ENCODE measurements at places on chromosomes 13 and 19. TPM values are rescaled to one million over a fixed set of nuclear protein-coding genes. Genes with fewer than 3 reads are reported as not detected.

Gene FFAR2
- total RNA-seq = 2.6 TPM

DNA sequence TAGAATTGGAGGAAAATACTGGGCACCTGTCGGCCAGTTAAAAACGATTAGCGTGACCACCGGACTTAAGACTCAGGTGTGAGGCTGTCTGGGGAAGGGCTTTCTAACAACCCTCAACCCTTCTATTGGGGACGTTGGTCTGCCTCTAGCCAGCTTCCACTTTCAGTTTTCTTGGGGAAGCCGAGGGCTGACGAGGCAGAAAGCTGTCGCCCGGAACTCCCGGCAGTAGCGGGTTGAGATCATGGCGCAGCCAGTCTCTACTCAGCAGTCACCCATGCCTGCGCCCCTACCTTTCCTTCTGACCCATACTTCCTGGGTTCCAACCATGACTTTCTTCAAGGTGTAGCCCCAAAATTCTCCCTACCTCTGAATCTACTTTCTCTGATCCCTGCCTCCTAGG is 1424.1 kb downstream of the SLITRK1 start:
- no peaks in the 10 kb centered on the region for H3K4me1 ChIP-seq
- no peak overlapping the region for H3K27ac ChIP-seq
- no peaks in the 10 kb centered on the region for H3K36me3 ChIP-seq

DNA sequence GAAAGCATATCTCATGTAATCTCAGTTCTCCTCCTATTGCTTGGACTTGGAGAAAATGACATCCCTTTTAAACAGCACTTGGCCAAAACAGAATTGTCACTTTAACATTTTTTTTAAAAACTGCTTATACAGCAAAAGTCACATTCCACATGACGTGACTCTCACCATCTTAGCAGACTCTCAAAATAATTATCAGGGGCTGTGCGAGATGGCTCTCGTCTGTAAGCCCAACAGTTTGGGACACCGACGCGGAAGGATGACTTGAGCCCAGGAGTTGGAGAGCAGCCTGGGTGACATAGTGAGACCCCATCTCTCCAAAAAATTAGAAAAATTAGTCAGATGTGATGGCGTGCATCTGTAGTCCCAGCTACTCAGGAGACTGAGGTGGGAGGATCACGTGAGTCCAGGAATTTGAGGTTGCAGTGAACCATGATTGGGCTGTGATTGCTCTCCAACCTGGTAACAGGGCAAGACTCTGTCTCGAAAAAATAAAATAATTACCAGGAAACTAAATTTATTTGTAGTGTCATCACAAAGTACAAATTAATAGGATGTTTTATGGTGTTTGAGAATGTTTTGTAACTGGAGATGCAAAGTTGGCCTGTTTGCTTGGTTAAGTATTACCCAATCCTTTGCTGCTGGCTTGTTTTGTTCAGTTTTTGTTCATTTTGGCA is 8.8 kb downstream of the SAFB start:
- H3K36me3 ChIP-seq = peaks cover 18% of the 10 kb centered on the region
- no peak overlapping the region for H3K4me3 ChIP-seq
- peaks cover 9% of the 10 kb centered on the region for H3K4me1 ChIP-seq
- peak; percentile 36 for DNase-seq

Gene CEACAM20
- total RNA-seq = not detected

DNA sequence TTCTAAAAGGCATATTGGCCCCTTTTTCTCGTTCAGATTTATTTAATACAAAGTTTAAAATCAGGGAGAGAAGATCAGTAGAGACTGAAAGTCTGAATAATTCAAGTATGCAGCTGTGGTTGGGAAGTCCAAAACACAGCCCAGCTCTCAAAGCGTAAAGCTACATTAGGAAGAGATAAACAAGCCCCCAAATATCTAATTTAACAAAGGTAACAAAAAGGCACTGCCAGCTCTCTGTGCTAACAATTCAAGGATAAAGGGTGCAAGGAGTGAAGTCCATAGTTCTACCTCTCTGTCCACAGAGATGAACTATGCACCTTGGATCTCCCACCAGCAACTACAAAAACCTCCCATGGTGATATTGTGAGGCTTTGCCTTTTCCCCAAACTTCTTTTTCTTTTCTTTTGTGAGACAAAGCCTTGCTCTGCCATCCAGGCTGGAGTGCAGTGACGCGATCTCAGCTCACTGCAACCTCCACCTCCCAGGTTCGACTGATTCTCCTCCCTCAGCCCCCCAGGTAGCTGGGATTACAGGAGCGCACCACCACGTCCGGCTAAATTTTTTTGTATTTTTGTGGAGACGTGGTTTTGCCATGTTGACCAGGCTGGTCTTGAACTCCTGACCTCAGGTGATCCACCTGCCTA is 104.4 kb downstream of the LHFPL6 start:
- H3K4me3 ChIP-seq = no peak overlapping the region
- H3K27me3 ChIP-seq = no peaks in the 10 kb centered on the region
- H3K4me1 ChIP-seq = peaks cover 5% of the 10 kb centered on the region
- H3K27ac ChIP-seq = no peak overlapping the region

Gene PRSS57
- total RNA-seq = 2.0 TPM

DNA sequence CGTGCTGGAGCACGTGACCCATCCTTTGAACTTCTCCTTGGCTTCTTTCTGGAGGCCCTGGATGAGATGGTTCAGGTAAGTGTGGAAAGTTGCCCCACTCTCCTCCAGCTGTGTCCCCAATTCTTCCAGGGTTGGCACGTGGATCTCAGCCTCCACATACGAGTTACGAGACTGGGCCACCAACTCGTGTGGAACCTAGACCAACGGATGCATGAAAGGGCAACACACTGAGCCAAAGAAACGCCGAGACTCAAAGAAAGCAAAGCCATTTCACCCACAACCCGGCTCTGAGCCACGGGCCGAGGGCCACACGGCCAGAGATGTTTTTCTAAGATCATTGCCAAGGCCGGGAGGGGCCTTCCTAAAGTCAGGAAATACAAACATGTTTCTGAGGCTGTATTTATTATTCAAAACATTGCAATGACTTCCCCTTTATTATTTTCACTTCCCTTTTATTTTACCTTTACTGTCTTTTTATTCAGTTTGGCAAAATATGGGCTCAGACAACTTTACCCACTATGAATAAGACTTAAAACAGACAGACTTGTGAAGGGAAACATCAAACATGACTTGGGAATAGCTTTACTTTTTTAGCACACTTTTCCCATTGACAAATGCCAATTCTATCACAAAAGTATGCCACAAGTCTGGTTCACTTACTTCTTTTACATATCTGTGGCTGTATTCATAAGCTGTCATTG is 94.6 kb downstream of the KL start:
- H3K27ac ChIP-seq = peak overlapping the region; percentile 6
- H3K36me3 ChIP-seq = peaks cover 33% of the 10 kb centered on the region
- H3K4me1 ChIP-seq = peaks cover 38% of the 10 kb centered on the region
- no peak overlapping the region for H3K4me3 ChIP-seq

Gene NKPD1
- not detected for total RNA-seq

All from lung (tissue), 17 donors.